ENCODE measurements at places on chromosomes 7 and 10.

DNA sequence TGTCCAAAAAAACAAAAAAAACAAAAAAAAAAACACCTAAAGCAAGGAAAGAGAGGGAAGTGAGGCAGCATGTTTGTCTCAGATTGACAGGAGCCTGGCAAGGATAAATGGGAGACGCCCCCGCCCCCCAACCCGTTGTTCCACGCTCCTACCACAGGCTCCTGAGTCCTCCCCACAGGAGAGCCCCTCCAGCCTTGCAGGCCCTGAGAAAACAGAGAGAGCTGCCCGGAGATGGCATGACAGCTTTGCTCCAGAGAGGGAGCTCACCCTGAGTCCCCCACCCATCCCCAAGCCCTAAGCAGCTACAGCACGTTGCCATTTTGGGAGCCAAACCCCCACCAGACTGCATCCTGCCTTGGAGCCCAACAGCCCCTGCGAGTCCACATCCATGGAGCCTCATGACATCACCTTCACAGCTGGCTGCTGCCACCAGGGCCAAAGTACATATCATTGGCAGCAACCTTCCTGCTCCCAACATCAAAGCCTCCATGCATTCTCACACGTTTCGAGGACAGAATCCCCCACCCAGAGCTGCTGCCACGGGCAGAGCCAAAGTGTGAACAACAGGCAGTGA is 1283.3 kb downstream of the TYW1 start:
- no peak for DNase-seq

DNA sequence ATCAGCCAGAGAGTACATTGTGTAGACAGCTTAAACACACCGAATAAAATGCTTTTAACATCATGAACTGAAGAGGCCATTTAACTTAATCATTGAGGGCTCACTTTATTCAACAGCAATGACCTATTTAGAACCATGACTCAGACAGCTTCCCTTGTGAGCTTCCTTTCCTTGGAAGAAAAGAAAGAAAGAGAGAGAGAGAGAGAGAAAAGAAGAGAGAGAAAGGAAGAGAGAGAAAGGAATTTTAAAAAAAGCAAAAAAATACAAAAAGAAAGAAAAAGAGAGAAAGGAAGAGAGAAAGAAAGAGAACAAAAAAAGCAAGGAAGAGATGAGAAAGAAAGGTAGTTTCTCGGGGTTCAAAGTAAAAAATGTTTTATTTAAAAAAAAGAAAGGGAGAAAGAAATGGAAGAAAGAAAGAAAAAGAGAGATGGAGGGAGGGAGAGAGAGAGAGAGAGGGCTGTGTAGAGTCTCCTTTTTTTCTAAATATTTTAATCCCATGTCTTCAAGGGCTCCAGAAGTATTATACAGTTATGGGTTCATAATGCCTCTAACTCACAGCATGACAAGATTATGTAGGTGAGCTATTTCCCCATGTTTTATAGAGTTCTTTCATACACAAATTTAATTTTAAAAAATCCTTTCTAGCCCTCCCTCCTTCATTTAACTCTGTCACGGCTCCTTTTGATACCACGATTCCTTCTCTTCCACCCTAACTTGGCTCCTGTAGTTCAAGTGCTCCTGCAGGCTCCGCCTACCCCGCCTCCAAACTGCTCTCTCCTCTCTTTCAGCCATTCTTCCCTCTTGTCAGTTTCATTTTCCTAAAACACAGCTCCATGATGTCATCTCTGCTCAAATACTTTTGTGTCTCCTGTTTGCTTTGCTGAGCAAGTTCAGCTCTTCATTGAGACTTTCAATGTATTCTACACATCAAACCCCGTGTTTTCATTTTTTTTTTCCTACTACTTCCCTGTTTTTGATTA is 85.5 kb downstream of the PRTFDC1 start:
- peak; percentile 18 for DNase-seq

GRCh38 chr7:52897713-52898112 is 137.7 kb upstream of the POM121L12 start:
- no peak for DNase-seq

DNA sequence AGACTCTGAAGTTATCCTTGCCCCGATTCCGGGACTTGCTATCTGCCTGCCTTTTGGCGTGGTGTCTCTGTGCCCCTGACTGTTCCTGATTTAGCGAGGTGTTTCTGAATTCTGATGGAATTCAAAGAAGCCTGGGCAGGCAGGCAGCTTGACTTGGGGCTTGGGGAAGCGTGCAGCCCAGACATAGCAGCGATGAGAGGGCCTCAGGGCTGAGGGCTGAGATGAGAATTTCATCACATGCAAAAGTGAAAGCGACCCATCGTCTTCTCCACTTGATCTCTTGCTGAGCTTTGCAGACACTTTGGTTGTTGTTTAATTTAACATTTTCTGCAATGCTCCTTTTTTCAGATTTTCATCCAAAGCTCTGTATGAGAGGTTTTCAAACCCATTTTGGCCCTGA is 57.8 kb downstream of the TCF7L2 start:
- DNase-seq, result no peak

DNA sequence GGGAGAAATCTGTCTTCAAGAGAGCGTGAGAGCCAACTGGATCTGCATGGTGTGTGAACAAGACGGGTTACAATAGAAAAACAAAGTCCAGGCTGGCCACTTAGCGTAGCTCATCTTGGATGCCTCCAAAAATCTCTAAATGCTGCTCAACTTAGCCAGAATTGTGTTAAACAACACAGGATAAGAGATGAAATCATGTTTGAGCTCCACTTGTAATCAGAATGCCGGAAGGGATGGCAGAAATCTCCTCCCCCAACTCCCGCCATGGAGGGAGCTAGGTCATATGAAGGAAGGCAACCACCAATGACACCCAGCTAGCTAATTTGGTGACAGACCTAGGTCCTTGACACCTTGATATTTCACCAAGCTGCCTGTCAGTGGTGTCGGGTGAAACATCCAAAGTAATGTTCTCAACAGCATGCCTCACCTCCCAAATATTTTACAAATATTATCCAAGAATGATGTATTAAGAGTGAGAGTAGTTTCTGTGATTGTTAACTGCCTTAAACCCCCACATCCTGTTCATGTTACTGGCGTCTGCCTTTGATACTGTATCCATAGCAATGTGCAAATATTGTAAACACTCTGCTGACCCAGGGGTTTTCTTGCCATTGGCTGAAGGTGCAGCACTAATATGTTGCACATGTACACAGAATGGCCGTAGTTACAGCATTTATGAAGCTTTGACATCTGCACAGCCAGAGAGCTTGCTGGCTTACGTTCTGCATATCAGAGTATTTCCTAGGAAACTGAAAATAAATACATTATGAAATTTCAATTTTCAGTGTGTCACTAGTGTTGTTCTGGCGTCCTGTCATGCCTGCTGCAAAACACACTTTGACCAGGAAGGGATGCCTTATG is 25.8 kb downstream of the TMEM254 start:
- no peak for DNase-seq

DNA sequence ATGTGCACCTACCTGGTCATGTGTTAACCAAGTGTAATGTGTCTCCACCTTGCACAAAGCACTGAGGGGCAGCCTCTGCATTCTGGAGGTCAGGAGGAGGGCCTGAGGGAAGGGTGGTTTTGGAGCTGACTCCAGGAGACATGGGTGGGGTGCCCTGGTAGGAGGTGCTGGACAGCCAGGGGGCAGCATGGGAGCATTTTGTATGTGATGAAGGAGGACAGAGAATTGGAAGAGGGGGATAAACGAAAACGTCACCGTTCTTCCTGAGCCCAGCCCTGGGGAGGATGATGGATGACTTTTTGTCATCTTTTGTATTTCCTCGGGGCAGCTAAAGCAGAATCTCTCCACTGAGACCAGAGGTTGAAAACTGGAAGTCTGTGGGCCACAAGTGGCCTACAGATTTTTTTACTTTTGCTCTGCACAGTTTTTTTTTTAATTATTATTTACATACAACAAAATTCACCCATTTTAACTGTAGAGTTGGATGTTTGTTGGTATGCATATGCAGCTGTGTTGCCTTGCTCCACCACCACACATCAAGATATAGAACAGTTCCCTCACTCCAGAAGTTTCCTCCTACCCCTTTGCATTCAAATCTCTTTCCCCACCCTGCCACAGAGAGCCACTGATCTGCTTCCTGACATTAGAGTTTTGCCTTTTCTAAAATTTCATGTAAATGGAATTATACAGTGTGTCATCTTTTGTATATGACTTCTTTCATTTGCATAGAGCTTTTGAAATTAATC is 242.5 kb downstream of the VTI1A start:
- DNase-seq, result peak; percentile 7

- no peak for DNase-seq
Observed at GRCh38 chr7:45570797-45571196, 3.4 kb upstream of the ADCY1 start.

- DNase-seq, result no peak
Observed at GRCh38 chr7:81045491-81046030, 126.7 kb upstream of the SEMA3C start.

DNA sequence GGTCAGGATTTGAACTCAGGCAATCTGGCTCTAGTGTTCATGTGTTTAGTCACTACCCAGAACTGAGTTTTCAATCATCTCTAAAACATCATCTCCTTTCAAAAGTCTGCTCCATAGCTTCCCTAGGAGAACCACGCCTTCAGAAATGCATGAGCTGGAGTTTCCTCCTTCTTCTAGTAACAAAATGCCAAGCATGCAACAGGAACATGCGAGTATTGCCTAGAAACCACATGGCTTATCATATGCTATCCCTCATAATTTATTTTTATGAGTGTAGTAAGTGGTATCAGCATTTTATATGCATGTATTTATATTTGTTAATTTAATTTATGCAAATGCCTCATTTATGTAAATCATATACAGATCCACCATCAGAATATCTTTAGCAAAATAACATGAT is 170.9 kb downstream of the RAB11FIP2 start:
- no peak for DNase-seq

GRCh38 chr7:116211006-116211912 is 920 bp downstream of the TES start:
- peak; percentile 86 for DNase-seq

DNA sequence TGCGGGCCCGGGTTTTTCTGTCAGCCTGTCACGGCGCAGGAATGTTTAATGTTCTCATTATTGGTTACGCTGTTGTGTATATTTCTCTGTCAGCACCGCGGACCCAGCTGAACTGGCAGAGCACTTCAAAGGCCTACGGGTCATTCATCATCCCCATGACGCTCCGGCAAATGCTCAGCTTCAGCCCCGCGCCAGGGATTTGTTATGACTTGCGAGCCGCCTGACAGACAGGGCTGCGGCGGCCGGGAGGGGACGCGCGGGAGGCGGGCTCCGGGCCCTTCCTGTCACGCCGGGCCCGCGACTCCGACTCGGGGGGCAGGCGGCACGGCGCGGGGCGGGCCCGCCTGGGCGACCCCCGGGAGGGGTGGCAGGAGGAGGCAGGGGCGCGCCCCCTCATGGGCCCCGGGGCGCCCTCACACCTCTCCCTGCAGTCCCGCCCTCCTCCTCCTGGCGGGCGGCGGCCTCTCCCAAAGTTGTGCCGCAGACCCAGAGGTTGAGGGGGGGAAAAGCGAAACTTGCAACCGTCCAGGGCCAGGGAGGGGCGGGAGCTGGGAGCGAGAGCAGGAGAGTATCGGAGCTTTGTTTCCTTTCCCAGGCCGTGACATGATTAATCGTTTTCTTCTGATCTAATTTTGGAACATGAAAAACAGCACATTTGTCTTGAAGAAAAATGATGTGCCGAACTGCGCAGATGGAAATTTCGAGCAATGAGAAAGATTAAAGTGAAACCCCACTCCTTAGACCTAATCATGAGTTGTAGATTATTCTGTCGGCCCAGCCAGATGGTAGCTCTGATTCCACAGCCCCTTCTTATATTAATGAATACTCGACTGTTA is 59.3 kb upstream of the COMTD1 start:
- peak; percentile 55 for DNase-seq

DNA sequence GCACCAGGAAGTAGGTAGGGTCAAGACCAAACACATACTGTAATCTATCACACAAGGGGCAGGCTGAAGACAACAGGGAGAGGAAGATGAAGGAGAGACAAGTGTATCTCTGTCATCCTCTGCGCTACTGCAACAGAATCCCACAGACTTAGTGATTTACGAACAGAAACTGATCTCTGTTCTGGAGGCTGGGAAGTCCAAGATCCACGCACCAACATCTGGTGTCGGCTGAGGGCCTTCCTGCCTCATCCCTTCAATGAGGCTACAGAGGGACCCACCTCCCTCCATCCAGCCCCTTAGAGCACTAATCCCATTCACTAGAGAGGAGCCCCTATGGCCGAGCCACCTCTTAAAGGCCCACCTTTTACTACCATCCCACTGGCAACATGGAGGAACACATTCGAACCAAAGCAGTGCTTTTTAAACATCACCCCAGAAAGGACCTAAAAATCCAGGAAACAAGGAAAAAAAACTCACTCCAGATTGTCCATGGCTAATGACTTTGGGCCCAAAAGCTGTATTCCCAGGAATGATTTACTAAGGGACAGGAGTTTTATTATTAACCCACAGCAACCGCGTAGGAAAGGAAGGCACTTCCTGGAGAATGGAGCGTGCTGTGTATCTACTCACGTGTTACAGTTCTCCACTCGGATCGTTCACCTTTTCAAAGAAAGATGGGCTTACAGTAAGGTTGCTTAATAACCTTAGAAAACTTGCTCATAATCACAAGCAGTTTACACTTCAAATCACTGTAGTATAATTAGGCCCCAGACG is 4.2 kb downstream of the BNIP3 start:
- no peak for DNase-seq

DNA sequence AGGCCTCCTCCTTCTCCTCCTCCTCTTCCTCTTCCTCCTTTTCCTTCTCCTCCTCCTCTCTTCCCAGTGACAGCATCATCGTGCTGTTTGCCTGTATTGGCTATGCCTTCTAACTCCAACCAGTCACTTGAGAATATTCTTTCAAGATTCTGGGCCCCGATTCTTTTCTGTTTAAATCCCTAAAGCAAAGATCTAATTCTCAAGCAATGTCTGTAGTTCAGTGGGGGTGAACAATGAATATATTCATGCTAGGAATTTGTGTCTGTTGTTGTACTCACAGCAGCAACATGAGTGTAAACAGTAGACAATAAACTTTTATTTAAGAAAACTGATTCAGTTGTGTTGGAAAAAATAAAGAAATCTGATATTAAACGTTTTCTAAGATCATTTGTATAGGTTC is 30.7 kb downstream of the NUDT5 start:
- DNase-seq, result no peak

GRCh38 chr7:115748123-115748738 is 282.3 kb downstream of the TFEC start:
- no peak for DNase-seq

GRCh38 chr7:7765422-7765821 is 47.0 kb upstream of the RPA3 start:
- no peak for DNase-seq

DNA sequence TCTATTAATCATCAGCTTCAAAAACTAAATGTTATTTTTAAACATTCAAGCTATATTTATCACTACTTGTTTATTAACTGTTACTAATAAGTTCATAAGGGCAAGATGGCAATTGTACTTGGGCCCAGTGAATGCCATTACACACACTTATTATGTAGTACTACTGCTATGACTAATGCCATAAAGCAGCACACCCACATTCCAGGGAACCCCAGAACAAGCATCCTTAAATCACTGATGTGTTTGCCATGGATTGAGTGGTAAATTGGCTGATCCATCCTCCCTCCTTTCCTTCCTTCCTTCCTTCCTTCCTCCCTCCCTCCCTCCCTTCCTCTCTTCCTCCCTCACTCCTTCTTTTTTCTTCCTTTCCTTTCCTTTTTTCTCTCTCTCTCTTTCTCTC is 37.4 kb upstream of the RSU1 start:
- no peak for DNase-seq

- DNase-seq, result no peak
Observed at GRCh38 chr10:78358351-78358750, 324.7 kb downstream of the RPS24 start.

All from CD14-positive monocyte (primary cell).